Fibroblast of lung (primary cell): ENCODE measurements at places on chromosomes 13 and 19. TPM values are rescaled to one million over a fixed set of nuclear protein-coding genes. Genes with fewer than 3 reads are reported as not detected.

LYPD5 gene
- 0.12 and 0.37 TPM in 2 replicates for polyA plus RNA-seq

ATP1A3 gene
- polyA plus RNA-seq: 0.05 TPM in 1 of 2 replicates, not detected in the other

MTIF3 gene
- 83.3 and 90.0 TPM in 2 replicates for polyA plus RNA-seq

FFAR2 gene
- polyA plus RNA-seq: not detected in 2 replicates

EDNRB gene
- 1.1 and 2.6 TPM in 2 replicates for polyA plus RNA-seq

ATP7B gene
- 1.0 and 1.7 TPM in 2 replicates for polyA plus RNA-seq

TEX26 gene
- polyA plus RNA-seq: 0.12 and 0.22 TPM in 2 replicates
